ENCODE measurements at places on chromosomes 13 and 19. TPM values are rescaled to one million over a fixed set of nuclear protein-coding genes. Genes with fewer than 3 reads are reported as not detected.

The MCEMP1 gene
- polyA plus RNA-seq, result not detected

The ZSCAN5C gene
- polyA plus RNA-seq, result not detected

The TEX101 gene
- not detected for polyA plus RNA-seq

The SLC27A1 gene
- 42.3 TPM for polyA plus RNA-seq

The CEACAM7 gene
- polyA plus RNA-seq, result not detected

The MVB12A gene
- 7.6 TPM for polyA plus RNA-seq

The CEBPG gene
- 12.1 TPM for polyA plus RNA-seq

The PLIN4 gene
- 9.6 TPM for polyA plus RNA-seq

- DNase-seq, result peak; percentile 65
Observed at GRCh38 chr19:55640043-55640576, 692 bp upstream of the ZNF580 start.

GRCh38 chr13:51856027-51856736 lies 5.6 kb upstream of the CCDC70 start:
- no peak for DNase-seq

GRCh38 chr13:97318532-97318931 lies 96.4 kb downstream of the MBNL2 start:
- DNase-seq, result no peak

- no peak for DNase-seq
Observed at GRCh38 chr13:91946498-91947070, 548.2 kb downstream of the GPC5 start.

DNA sequence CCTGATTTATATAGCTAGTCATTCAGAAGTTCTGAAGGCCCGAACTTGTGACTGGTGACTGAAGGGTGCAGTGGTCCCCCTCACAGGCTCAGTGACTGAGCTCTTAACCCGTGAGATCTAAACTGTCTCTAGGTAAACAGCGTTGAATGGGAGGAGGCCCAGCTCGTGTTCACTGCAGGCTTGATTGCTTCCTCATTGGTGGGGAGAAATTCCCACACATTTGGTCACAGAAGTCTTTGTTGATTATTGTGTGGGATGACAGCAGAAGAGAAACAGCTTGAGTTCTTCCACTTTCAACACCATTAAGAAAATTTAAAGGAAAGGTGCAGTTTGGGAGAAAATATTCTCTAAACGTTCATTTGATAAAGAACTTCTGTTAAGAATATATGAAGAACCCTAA lies 1178.0 kb downstream of the UQCRFS1 start:
- DNase-seq, result no peak

GRCh38 chr13:95267662-95268342 lies 33.4 kb downstream of the ABCC4 start:
- no peak for DNase-seq

- DNase-seq, result no peak
Observed at GRCh38 chr13:21871382-21871781, 200.5 kb downstream of the FGF9 start.

DNA sequence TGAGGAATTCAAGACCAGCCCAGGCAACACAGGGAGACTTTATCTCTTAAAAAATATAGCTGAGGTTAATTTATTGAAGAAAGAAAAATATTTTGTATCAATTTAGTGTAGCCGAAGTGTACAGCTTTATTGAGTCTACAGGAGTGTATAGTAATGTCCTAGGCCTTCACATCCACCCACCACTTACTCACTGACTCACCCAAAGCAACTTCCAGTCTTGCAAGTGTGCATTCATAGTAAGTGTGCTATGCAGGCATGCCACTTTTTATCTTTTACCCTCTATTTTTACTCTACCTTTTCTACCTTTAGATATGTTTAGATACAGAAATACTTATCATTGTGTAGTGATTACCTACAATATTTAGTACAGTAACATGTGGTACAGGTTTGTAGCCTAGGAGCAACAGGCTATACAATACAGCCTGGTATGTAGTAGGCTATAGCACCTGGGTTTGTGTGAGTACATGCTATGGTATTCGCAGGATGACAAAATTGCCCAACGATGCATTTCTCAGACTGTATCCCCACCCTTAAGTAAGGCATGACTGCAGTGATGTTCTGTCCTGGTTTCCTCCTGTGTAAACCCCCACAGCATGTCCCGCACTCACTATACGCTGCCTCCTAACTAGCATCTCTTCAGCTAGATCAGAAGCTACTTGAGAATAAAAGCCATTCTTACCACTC lies 15.3 kb upstream of the ATP12A start:
- no peak for DNase-seq

GRCh38 chr13:85108356-85108755 lies 690.9 kb downstream of the SLITRK6 start:
- DNase-seq, result no peak

DNA sequence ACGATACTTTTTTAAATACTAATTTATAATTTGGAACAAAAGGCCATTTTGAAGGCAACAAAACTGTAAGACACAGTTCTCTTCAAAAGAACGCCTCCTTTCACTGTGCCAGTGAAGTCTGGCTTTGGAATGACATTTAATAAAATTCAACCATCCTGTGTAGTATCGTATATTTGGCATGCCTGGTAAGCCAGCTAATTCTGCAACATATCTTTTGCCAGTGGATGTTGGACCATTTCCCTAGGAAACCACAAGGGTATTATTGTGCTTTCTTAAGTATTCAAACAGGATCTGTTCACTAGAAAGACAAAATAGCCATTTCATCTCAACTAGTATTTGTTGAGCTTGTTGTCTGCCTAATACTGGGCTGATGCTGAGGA lies 111.6 kb downstream of the RGCC start:
- DNase-seq, result no peak

- DNase-seq, result no peak
Observed at GRCh38 chr13:106284358-106284757, 251.1 kb downstream of the EFNB2 start.

DNA sequence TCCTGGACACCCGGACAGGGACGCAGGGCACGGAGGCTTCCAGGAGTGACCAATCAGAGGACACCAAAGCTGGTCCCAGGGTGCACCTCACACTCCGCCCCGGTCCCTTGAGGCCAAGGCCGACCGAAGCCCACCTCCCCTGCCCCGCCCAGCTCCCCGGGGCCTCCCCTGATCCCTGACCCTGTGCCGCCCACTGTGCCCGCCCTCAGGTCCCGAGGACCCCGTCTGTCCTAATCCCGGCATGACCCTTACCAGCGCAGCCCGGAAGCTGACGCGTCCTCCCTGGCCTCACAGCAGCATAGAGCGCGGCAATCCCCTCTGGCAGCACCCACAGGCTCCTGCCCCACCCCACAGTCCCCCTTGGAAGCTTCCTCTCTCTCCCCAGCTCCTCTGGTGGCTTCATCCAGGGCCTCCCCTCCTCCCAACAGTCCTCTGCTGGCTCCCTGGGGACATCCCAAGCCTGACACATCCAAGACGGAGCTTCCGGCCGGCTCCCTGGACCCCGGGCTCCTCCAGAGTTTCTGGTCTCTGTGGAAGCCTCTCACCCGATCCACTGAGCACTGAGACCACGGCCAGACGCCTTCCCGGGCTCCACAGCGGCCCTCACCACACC lies 7.4 kb upstream of the CDC34 start:
- DNase-seq, result no peak

DNA sequence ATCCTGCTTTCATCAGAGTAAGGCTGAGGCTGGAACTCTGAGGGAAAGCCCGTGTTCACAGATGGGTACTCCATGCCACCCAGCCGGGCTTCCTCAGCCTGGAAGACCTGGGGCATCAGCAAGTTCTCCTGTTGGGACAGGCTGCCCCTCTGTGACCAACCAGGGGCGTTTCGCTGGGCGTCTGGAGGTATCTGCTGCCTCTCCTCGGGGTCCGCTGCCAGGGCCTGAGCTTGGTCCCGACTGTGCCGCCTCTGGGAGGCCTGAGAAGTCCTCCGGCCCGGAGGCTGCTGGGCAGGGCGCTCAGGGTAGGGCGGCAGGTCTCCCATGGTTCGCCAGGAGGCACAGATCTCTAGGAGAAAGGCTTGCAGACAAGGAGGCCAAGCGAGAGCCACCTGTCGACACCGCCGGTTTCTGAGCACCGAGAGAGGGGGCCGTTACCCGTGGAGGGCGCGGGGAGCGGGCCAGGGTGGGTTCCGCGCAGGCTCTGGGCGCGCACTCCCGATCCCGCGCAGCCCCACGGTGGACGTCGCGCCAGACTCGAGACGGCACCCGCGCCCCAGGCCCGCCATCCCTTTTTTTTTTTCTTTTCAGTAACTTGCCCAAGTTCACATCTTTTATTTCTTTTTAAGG lies at the start of gene RSPH6A:
Gene RSPH6A (minus strand): TSS at position 458 of the 630 bp plus-strand sequence. CDS start 132 bp downstream, at position 326.
- no peak for DNase-seq

DNA sequence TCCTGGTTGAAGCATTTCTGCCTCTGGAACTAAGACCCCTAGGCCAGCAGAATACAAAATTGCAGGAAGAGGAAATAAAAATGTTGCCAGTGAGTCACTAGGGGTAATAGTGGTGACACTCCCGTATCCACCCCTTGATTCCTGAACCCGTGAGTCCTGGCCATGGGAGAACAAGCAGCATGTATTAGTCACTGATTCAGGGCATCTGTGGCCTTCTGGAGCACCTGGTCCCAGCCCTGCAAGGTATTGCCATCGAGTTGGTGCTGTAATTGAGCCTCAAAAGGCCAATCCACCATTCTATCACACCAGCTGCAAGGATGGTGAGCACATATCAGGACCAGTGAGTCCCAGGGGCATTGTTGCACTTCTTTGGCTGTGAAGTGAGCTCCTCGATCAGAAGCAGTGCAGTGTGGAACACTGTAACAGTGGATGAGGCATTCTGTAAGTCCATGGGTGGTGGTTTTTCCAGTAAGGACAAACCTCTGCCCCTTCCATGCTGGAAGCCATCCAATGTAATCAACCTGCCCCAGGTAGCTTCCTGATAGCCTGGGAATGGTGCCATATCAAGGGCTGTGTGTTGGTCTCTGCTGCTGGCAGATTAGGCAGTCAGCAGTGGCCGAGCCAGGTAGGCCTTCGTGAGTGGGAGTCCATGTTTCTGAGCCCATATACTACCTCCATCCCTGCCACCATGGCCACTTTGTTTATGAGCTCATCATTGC lies 39.6 kb downstream of the C1QTNF9 start:
- DNase-seq, result no peak

GRCh38 chr19:58385891-58386575 lies 1.0 kb upstream of the RPS5 start:
- peak; percentile 49 for DNase-seq

- DNase-seq, result no peak
Observed at GRCh38 chr19:48988860-48989259, 4.2 kb downstream of the GYS1 start.

- DNase-seq, result no peak
Observed at GRCh38 chr19:55068950-55069864, 6.3 kb upstream of the RDH13 start.

GRCh38 chr13:21625366-21625765 lies 21.4 kb upstream of the MICU2 start:
- no peak for DNase-seq

- no peak for DNase-seq
Observed at GRCh38 chr19:35206379-35206778, 22.2 kb downstream of the FAM187B start.

- no peak for DNase-seq
Observed at GRCh38 chr19:54871696-54872095, 2.3 kb upstream of the FCAR start.

DNA sequence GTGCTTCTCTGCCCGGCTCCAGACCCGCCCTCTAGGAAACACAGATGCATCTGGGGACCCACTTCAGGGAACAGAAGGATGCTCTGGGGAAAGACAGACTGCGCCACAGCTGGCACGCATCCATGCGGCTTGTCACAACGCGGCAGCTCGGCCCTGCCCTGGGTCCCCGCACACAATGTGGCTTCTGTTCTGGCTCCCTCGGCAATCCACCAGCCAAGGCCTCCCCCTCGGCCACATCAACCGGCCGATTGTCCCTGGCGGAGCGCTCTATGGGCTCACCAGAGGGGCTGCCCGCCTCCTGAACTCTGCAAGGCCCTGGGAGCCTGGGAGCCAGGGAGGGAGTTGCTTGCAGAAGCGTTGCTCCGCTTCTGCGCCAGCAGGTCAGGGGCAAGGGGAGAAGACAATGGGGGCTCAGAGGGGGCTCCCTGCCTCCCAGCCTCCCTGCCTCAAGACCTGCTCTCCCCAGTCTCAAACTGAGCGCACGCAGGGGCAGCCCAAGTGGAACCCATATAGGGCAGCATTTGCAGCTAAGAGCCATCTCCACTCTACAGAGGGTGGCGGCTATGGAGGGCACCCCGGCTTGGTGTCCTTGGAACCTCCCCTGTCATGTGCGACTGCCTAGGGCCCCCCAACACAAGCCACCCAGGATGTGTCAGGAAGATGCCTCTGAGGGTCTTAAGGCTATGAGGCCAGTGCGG lies 37.9 kb downstream of the MLLT1 start:
- peak; percentile 39 for DNase-seq

DNA sequence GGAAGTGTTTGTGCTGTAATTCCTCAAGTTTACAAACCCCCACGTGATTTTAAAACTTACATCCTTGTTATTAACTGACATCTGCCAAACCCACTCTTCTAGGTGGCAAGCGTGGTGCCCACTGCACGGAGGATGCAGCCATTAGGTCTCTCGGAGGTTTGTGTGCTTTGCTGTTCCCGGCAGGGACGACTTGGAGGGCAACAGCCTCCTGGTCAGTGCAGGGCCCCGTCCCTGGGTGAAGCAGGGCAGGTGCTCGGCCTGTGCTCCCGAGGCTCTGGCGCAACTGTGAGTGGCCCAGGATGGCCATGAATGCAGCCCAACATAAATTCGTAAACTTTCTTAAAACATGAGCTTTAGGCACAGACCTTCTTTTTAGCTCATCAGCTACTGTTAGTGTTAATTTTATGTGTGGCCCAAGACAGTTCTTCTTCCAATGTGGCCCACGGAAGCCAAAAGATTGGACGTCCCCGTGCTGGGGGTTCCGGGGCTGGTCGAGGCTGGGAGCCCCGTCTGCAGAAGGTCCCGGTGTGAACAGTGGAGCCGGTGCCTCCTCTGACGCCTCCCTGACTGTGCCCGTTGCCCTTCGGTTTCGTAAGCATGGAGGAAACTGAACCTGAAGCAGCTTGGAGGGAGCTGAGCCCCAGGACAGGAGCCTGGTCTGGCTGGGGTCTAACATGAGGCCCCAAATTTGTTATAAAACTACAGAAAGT lies 11.9 kb downstream of the GAS6 start:
- DNase-seq, result peak; percentile 11

DNA sequence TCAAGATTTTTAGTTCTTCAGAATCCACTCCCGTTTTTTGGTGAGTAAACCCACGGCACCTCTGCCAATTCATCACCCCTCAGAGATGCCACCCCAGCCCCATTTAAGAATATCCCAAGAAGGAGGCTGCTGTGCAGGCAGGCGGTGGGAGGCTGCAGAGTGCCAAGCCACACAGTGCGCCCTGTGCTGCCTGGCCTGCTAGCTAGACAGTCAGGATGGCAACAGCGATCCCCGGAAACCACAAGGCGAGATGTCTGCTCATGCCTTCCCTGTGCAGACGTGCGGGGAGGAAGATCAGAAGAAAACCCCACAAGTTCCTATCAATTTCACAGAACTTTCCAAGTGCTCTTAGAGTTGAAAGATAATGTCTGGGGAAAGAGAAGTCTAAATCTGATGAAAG lies 64.8 kb upstream of the GPR183 start:
- no peak for DNase-seq

- no peak for DNase-seq
Observed at GRCh38 chr13:31903111-31903815, 128.3 kb upstream of the FRY start.
